ENCODE measurements at places on chromosomes 13 and 19.

- DNase-seq, result no peak
Observed at GRCh38 chr19:44723299-44723951, 24.5 kb downstream of the CEACAM16 start.

- no peak for DNase-seq
Observed at GRCh38 chr19:29700498-29700897, 14.6 kb downstream of the C19orf12 start.

- no peak for DNase-seq
Observed at GRCh38 chr19:3270902-3271301, 46.4 kb downstream of the CELF5 start.

DNA sequence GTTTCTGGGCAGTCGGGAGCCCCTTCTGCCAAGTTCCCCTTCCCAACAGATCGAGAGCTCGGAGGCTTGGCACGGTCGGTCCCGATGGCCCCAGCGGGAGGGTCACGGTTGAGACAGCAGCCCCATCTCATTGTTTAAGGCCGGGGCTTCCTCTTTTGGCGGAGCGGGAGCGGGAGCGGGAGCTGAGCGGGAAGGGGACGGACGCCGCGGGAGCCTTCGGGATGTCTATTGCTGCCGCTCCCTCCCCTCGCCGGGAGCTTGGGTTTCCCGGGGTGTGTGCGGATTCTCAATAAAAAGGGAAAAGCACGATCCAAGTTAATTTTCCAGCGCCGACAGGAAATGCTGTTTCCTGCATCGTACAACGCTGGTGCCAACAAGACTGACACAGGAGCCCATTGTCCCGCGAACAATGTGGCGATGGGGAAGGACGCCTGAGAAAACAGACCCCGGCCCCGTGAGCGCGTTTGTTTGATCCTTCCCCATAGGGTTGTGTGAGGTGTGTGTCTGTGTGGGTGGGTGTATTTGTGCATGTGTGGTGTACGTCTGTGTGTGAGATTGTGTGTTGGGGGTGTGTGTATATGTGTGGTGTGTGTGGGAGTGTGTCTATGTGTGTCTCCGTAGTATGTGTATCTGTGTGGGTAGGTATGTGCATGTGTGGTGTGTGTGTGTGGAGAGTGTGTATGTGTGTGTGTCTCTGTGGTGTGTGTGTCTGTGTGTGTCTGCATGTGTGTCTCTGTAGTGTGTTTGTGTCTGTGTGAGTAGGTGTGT, 36.3 kb upstream of the FLT1 start:
- no peak for DNase-seq

GRCh38 chr19:53982611-53983010, 8.8 kb upstream of the CACNG6 start:
- peak; percentile 47 for DNase-seq

DNA sequence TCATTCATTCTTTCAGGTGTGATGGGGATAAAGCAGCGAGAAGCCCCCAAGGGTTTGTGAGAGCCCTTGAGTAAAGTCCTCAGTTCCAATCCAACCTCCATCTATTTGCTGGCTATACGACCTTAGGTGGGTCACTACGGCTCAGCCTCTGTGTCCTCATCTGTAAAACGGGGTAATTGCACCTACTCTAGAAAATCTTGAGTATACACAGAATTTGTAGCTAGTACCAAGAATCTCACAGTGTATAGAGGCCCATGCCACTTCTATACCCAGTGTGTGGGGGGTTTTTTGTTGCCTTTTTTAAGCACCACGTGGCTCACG, 406 bp upstream of the DNMT1 start:
- DNase-seq, result no peak

- no peak for DNase-seq
Observed at GRCh38 chr13:97069050-97069815, 75.0 kb upstream of the OXGR1 start.

GRCh38 chr13:46195016-46195415, 13.0 kb upstream of the LCP1 start:
- DNase-seq, result no peak

DNA sequence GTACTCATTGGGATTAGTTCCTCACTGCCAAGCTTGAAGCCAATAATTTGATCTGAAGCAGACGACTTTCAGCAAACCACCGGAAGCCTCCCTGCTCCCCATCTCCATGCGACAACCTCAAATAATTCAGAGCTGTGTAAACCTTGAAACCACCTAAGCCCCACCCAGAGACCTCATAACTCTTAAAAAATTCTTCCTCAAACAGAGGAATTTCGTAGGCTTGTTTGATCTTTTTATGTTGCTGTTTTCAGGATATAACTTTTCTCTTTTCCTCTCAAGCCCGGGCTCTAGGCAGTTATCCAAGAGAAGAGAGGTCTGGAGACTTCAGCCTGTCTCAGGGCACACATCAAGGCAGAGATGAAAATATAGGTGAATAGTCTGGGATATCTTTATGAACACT, 311.6 kb downstream of the KCNRG start:
- no peak for DNase-seq

- no peak for DNase-seq
Observed at GRCh38 chr19:19657397-19657783, 6.1 kb downstream of the ATP13A1 start.

GRCh38 chr19:2345794-2346663, 14.0 kb upstream of the TMPRSS9 start:
- no peak for DNase-seq

GRCh38 chr19:46486358-46486757, 9.3 kb downstream of the PNMA8B start:
- no peak for DNase-seq

GRCh38 chr19:34261334-34262109, 7.2 kb downstream of the GARRE1 start:
- DNase-seq, result no peak

- no peak for DNase-seq
Observed at GRCh38 chr19:38632476-38633213, 13.7 kb downstream of the EIF3K start.

- DNase-seq, result peak; percentile 93
Observed at GRCh38 chr19:13986348-13986904, 19.7 kb downstream of the RFX1 start.

GRCh38 chr13:82636119-82636518, 1246.2 kb downstream of the SLITRK1 start:
- DNase-seq, result no peak
